ENCODE measurements at places on chromosomes 5 and 9. TPM values are rescaled to one million over a fixed set of nuclear protein-coding genes. Genes with fewer than 3 reads are reported as not detected.

Gene ACOT12
- not detected for total RNA-seq

Gene CER1
- total RNA-seq: not detected

Gene IL5
- total RNA-seq: not detected

Gene HBEGF
- total RNA-seq: 55.7 TPM

Gene SPATA31E1
- not detected for total RNA-seq

Gene CDX1
- total RNA-seq: not detected

Gene CDH12
- total RNA-seq: not detected

Gene PCDHGB1
- total RNA-seq: 0.19 TPM

GRCh38 chr5:135171336-135171735 lies 137.3 kb upstream of the PITX1 start:
- DNase-seq: no peak

DNA sequence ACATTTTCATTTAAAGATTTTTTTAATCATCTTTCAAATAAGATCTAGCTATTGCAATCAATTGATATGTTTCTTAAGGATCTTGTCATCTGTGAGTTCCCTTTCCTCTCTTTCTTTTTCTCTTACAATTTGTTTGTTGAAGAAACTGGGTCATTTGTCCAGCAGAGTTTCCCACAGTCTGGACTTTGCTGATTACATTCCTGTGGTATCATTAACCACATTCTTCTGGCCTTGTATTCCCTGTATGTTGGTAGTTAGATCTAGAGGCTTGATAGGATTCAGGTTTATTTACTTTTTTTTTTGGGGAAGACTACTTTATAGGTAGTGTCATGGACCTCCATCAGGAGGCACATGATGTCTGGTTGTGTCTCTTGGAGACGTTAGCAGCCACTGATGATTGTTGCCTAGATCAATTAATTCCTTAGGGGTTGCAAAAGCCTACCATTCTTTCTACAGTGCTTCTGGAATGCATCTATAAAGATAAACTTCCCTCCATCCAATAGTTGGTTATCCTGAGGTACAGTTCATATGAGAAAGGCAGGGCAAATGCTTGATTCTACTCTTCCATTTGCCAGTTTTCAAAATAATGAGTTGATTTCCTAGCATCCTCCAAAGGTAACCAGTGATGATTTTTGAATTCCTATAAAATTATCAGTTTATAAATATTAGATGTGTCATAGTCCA lies 14.3 kb downstream of the PDE8B start:
- DNase-seq: no peak

- no peak for DNase-seq
Observed at GRCh38 chr5:31007672-31008071, 185.8 kb upstream of the CDH6 start.

DNA sequence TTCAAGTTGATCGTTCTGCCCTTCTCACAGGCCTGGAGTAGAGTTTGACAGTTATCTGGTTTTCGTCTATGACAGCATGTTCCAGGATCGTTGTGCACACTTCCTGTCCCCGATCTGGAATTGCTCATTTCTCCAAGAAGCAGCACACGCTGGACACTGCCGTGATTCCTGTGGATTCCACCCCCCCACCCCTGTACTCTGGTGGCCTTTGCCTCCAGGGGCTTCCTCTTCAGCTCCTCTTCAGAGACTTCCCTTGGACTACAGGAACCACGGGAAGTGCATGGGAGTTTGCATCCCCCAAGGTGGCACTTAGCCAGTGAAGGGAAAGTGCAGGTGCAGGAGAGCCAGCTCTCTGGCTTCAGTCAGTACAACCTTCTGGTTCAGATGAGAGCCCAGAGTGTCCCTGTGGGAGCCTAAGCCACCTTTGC lies 160.7 kb downstream of the CACNA1B start:
- DNase-seq: no peak

- DNase-seq: no peak
Observed at GRCh38 chr9:91664663-91665062, 241.0 kb upstream of the NFIL3 start.

GRCh38 chr9:136748666-136749611 lies 614 bp upstream of the LCN6 start:
- DNase-seq: no peak

- no peak for DNase-seq
Observed at GRCh38 chr5:149450199-149450598, 71.1 kb upstream of the IL17B start.

- no peak for DNase-seq
Observed at GRCh38 chr5:14942212-14942611, 70.6 kb upstream of the ANKH start.

DNA sequence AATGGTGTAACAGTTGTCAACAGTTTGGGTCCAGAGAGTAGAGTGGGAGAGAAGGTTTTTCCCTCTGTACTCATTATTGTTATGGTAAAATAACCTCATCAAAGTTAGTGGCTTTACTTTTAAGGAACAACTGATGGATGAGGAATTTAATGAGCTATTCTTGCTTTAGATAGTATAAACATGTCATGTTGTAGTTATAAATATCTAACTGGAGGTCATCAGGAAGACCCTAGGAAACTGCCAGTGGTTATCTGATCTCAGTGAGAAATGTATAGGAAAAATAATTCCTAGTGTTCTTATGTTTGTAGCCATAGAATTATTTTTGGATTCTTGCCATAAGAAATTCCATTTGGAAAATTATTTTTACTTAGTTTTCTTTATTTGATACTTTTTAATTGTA lies 4.1 kb downstream of the ERCC6L2 start:
- no peak for DNase-seq

DNA sequence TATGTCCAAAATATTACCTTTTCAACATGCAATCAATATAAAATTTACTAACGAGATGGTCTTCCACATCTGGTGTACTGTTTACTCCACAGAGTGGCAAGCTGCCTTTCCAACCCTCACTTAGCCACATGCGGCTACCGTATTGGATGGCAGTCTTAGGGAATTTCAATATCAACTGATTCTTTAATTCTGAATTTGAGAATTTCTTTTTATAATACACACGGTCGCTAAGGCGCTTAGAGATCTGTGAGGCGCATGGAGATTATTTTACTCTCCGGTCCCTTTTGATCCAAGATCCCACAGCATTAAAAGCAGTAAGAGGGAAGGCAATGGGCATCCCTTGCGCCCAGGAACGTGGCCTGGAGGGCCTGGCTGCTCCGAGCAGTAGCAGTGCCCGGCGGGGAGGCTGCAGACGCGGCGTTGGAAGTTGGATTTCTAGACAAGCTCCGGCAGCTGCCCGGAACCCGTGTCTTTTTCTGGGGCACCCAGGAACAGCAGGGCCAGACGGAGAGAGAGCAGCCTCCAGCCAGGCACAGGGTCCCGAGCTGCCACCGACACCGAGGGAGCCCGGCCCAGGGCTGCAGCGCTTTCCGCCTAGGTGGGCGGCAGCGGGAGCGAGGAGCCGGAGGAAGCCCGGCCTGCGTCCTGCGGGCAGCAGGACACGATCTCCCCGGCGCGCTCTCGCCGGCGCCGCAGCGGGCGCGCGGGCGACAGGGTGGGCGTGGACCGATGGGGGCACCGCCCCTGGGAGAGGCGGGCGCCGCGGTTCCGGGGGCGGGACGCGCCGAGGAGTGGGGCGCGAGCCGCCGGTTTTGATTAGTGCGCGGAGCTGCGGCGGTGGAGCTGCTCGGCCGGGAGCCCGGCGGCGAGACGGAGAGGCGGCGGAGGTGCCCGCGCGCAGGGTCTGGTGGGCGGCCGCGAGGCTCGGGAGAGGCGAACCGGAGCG lies at the start of gene UGCG:
UGCG (plus strand) TSS at position 819 of the 946 bp plus-strand sequence. CDS start 402 bp downstream, outside the sequence.
- peak; percentile 88 for DNase-seq

- DNase-seq: peak; percentile 56
Observed at GRCh38 chr5:148791696-148792095, 34.7 kb upstream of the ADRB2 start.

- no peak for DNase-seq
Observed at GRCh38 chr5:18653216-18653752, 1019.0 kb downstream of the TAF11L14 start.

DNA sequence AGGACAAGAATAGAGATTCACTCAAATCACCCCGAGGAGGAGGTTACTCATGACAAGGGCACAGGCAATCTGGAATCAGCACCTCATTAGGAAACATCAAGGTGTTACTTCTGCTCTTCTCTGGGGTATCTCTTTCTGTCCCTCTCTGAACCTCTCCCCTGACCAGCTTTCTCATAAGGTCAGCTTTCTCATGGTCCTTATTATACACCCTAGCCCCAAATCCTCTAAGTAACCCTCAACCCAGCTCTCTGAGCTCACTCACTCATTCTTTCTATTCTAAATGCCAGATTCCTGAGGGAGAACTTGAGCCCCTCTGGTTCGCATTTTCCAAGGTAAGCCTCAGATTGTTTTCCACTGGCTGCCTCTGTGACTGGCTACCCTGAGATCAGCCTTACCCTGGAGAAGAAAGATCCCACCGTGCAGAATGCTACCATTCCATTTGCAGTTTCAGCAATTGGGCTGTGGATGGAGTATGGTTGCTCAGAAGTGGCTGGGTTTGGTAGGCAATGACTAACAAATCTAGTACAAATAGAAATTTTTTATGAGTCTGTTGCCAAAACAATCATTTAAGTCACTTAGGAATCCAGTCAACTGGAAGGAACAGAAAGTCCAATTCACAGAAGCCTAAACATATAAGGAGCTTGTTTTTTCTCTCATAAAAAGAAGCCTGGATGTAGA lies 9.0 kb upstream of the TIMD4 start:
- DNase-seq: no peak

DNA sequence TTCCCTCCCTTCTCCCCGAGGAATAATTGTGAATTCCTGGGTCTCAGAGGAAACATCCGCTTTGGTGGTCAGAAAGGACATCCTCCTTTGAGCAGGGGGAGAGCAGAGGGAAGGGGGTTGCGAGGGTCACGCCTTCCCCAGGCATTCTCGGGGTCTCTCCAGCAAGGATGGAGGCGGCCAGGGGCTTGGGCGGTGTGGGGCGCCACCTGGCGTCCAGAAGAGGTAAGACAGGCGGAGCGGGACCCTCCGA lies 129.1 kb downstream of the KCNIP1 start:
- no peak for DNase-seq

DNA sequence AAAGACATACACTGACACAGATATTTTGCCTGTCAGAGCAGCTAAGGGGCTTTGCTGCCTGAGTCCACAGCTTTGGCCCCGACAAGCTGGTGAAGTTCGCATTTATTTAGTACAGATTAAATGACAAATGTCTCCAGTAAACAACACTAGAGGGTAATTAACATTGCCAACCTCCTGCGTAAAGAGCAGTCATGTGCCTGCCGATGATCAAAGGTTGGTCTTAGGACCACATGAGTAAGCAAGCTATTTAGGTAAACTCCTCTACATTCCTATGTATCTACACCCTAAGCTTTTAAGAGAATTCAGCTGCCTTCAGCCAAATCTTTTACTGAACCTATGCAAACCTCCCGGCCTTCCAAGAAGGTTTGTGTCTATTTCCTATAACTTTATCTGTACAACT lies 73.0 kb upstream of the PJA2 start:
- no peak for DNase-seq

DNA sequence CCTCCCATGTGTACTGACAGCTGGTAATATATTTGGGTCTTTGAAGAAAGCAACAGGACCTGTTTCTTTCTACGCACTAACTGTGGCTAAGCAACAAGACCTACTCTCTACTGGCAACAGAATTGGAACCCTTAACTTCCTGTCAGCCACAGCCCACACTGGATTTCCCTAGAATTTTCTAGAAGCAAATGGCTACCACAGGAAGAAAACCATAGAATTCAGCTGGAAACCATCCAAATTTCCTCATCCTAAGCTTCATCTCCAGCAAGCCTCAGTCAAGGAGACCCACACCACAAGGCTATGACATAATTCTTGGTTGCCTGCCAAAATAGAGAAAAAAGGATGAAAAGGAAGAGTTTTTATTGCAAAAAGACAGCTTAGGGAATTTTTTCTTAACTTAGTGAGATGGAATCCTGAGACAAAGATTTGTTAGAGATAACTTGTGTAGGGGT lies 171.8 kb upstream of the TNC start:
- DNase-seq: peak; percentile 10

- no peak for DNase-seq
Observed at GRCh38 chr9:131808291-131808690, 68.4 kb upstream of the RAPGEF1 start.

- no peak for DNase-seq
Observed at GRCh38 chr5:142310803-142311202, 14.0 kb downstream of the SPRY4 start.

GRCh38 chr9:35516479-35516878 lies 26.6 kb downstream of the RUSC2 start:
- DNase-seq: peak; percentile 41

- DNase-seq: no peak
Observed at GRCh38 chr5:95508550-95508949, 46.2 kb downstream of the SKIC3 start.

DNA sequence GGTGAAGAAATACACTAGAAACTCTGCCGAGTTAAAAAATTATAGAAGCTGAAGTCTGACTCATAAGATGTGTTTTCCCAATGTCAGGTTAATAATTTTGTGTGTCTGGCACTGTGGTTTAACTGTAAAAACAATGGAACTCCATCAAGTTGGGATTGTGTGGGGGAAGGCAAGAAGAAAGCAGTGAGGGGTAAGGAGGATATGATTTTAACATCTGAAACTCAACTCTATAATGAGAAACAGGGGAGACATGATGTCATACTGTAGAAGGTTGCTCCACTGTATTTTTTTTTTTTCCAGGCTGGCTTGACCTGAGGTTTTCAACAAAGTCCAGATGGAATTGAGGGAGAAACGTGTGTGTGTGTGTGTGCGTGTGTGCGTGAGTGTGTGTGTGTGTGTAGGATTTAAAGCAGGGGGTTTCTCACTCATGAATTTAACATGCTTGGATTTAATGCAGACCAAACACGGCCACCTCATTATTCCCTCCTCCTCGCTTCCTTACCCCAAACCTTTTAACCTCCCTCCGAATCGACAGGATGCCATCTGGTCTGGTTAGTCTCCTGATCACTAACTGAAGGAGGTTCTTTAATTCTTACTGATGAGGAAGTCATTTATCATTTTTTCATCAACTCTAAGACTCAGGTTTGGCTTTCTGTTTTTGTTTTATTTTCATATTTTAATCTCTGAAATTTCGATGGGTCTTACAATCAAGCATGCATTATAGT lies 140.2 kb upstream of the LPAR1 start:
- peak; percentile 61 for DNase-seq

DNA sequence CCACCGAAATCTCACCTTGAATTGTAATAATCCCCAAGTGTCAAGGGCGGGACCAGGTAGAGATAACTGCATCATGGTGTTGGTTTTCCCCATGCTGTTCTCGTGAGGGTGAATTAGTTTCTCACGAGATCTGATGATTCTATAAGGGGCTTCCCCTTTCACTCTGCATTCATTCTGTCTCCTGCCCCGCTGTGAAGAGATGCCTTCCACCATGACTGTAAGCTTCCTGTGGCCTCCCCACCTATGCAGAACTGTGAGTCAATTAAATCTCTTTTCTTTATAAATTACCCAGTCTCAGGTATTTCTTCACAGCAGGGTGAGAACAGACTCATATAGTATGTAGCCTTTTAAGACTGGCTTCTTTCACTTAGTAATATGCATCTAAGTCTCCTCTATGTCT lies 128.1 kb upstream of the NR5A1 start:
- DNase-seq: no peak
